ENCODE measurements at places on chromosomes 11 and 22.

DNA sequence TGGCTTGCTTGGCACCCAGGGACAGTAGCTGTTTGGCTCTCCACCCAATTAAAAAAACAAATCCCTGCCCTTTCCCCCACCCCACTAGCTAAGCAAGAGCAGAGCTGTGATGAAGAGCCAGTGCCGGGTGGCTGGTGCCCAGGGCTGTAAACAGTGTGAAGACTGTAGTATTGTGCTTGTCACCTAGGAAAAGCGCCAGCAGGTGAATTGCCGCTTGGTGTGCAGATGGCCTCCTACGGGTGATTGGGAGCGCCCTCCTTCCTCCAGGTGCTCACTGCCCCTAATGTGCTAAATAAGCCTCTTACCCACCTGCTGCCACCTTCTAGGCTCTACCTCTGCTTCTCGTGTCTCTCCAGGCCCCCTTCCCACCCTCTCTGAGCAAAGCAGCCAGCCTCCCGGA is 18.4 kb upstream of the RAPSN start:
- no peak for DNase-seq

GRCh38 chr11:130383344-130384211 is 44.8 kb downstream of the ADAMTS8 start:
- DNase-seq = no peak

- DNase-seq = no peak
Measured at GRCh38 chr11:12390687-12391110, 13.3 kb downstream of the PARVA start.

DNA sequence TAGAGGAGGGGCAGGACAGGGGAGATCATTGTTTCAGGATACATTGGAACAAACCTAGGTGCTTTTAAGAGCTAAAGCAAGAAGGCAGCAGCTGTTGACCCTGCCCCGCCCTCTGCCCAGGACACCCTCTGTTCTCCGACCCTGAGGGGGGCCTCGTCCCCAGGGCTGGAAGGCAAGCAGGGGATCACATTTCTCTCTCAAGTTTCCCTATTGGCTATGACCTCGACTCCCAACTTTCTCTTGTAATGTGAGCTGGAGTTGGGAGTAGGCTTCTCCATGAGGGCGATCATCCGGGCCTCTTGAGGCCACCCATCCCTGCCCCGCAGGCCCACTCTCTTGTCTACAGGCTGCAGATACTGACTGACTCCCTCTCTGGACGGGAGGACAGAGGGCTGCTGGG is 37.7 kb downstream of the DSCAML1 start:
- DNase-seq = no peak

DNA sequence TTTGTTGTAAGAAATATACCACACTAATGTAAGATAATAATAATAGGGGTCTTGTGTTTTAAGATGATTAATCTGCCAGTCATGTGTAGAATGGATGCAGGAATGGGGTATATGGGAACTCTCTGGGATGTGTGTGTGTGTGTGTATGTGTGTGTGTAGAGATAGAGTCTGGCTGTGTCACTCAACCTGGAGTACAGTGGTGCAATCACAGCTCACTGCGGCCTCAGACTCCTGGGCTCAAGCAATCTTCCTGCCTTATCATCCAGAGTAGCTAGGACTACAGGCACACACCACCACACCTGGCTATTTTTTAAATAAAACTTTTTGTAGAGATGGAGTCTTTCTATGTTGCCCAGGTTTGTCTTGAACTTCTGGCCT is 11.5 kb upstream of the PANX1 start:
- DNase-seq = no peak

DNA sequence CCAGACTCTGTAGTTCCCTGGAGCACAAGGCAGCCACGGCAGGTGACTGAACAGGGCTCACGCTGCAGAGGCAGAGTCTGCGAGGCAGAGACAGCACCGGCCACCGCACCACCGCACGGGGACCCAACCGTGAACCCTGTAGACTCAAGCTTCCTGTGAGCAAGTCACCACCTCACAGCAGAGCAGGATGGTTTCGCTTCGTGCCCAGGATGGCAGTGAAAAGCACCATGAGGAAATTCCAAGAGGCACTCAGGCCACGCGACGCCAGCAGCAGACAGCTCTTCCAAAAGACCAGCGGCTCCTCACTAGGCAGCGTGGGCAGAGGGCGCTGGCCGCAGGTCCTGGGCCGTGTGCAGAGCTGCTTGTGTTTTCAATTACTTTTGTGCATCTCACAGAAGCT is 24.5 kb downstream of the BRD1 start:
- no peak for DNase-seq

- DNase-seq = no peak
Measured at GRCh38 chr11:46239801-46240061, 37.7 kb upstream of the CREB3L1 start.

GRCh38 chr11:123212406-123212805 is 17.4 kb upstream of the CLMP start:
- DNase-seq = no peak

GRCh38 chr11:69367211-69367964 is 73.4 kb downstream of the MYEOV start:
- DNase-seq = no peak

- no peak for DNase-seq
Measured at GRCh38 chr11:405954-406795, 8.6 kb downstream of the SIGIRR start.

DNA sequence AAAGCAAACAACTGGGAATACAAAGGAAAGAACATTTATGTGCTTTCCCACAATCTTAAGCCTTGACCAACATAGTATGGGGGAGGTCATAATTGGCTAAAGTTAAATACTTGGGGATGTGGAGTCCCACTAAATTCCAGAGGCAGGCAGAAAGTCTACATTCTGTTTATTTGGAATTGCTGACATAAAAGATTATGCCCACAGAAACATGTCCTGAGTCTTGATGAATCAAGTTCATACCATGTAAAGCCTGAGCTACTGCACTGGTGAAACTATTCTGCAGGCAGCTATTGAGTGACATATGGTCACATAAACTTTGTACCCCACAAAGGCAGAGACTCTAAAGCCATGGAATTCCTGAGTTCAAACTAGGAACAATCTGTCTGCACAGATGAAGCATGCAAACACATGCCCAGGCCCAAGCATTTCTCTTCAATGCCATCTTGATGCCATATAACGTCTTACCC is 69.9 kb upstream of the CHRM4 start:
- no peak for DNase-seq

GRCh38 chr11:66579017-66579606 is 10.7 kb upstream of the CTSF start:
- no peak for DNase-seq

GRCh38 chr11:65574811-65575567 is 864 bp upstream of the EHBP1L1 start:
- DNase-seq = no peak
